SK-N-SH (cell line): ENCODE measurements at places on chromosomes 5 and 9. TPM values are rescaled to one million over a fixed set of nuclear protein-coding genes. Genes with fewer than 3 reads are reported as not detected.

OR1Q1 gene
- 0.10 and 0.29 TPM in 2 replicates for polyA plus RNA-seq

DNA sequence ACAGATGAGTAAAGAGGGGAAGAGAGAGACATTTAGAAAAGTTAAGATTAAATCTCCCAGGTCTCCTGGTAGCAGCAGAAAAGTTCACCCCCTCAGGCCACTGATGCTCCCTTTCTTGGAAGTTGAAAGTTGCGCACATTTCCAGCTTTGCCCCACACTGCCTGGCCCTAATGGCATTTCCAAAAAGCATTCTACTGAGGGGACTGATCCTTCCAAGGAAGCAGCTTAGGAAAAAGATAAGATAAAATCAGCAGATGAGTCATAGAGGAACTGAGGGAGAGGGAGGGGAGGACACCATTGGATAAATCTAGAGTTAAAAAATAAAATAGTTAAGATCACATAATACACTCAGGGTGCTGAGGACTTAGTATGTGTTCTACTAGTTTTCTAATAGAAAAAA is 67.6 kb upstream of the SLC12A2 start:
- H3K4me3 ChIP-seq = no peak overlapping the region
- no peak for DNase-seq
- H3K27ac ChIP-seq = no peak overlapping the region
- H3K27me3 ChIP-seq = no peaks in the 10 kb centered on the region

DNA sequence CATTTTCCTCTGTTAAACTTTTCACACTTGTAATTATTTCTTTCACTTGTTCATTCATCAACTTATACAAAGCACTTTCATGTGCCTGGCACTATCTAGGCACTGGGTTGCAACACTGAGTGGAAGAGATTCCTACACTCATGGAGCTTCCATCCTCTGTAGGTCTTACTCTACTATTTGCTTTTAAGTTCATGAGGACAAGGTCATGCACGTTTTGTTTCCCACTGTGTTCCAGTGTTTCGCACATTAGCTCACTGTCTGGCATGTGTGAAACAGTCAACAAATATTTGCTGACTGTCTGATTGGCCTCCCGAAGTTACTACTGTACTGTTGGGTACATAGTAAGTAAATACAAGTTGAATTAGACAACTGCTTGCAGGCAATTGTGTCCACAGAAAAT is 87.9 kb upstream of the IFNK start:
- H3K4me3 ChIP-seq = no peak overlapping the region
- DNase-seq = no peak
- no peaks in the 10 kb centered on the region for H3K36me3 ChIP-seq
- H3K27ac ChIP-seq = no peak overlapping the region
- H3K4me1 ChIP-seq = peaks cover 3% of the 10 kb centered on the region

F2RL1 gene
- polyA plus RNA-seq = 31.3 and 41.3 TPM in 2 replicates

- DNase-seq = no peak
- H3K4me3 ChIP-seq = no peak overlapping the region
- H3K27me3 ChIP-seq = no peaks in the 10 kb centered on the region
- peak overlapping the region; percentile 63 for H3K27ac ChIP-seq
- no peaks in the 10 kb centered on the region for H3K36me3 ChIP-seq
Measured at GRCh38 chr5:137264041-137264440, 235.1 kb downstream of the SPOCK1 start.

DNA sequence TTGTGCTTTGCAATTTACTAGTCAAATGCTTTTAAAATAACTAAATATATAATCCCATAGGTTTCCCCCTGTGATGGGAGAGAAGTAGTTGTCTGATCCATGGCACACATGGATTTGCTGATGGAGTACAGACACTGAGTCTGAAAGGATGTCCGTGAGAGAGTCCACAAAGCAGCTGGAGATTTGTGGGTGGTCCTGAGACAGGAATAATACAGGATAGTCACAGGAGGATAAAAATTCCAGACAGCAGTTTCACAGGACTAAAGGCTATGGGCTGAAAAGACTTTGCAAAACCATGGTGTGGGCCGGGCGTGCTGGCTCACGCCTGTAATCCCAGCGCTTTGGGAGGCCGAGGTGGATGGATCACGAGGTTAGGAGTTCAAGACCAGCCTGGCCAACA is 58.7 kb upstream of the ZFR start:
- H3K4me3 ChIP-seq = no peak overlapping the region
- DNase-seq = no peak
- no peaks in the 10 kb centered on the region for H3K27me3 ChIP-seq
- peaks cover 32% of the 10 kb centered on the region for H3K4me1 ChIP-seq
- H3K27ac ChIP-seq = no peak overlapping the region

CTSV gene
- 3.1 TPM in 2 replicates for polyA plus RNA-seq

DNA sequence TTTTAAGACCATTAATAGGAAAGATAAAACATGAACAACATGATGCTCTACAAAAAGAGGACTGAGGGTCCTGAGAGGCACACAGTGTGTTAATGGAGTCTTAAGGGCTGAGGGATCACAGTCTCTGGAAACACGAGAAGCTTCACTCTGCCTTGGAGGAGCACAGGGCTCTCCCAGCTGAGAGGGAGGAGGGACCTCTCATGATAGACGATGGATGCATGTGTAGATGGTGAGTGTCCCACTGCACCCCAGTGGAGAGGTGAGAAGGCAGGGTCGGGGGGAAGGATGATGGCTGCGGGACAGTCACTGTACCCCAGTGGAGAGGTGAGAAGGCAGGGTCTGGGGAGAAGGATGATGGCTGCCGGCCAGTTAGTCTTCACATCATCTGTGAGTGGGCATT is 613.4 kb downstream of the IRX1 start:
- no peaks in the 10 kb centered on the region for H3K4me1 ChIP-seq
- H3K27ac ChIP-seq = no peak overlapping the region
- no peak overlapping the region for H3K4me3 ChIP-seq
- H3K36me3 ChIP-seq = no peaks in the 10 kb centered on the region
- no peaks in the 10 kb centered on the region for H3K27me3 ChIP-seq
- no peak for DNase-seq

- H3K4me1 ChIP-seq = no peaks in the 10 kb centered on the region
- no peaks in the 10 kb centered on the region for H3K27me3 ChIP-seq
- DNase-seq = no peak
- no peak overlapping the region for H3K27ac ChIP-seq
Measured at GRCh38 chr5:136207631-136208030, 14.7 kb upstream of the SMIM32 start.

DNA sequence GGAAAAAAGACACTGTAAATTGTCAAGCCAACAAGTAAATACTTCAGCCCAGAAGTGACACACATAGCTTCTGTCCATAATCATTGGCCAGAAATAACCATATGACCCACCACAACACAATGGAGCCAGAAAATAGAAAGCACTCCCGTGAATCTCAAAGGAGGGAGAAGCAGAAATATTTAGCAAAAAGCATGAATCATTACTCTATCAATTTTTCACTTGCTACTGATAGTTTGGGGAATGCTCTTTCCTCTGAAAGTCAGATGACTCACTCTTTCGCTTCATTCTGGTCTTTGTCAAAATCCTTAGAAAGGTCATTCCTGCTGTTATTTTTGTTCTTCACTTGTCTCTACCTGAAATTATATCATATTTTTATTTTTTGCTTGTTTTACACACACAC is 312.6 kb downstream of the TMEM232 start:
- DNase-seq = no peak
- H3K36me3 ChIP-seq = no peaks in the 10 kb centered on the region
- H3K4me3 ChIP-seq = no peak overlapping the region
- peak overlapping the region; percentile 60; the same call in 1 of the 2 replicates for H3K27ac ChIP-seq
- no peaks in the 10 kb centered on the region for H3K27me3 ChIP-seq

DNA sequence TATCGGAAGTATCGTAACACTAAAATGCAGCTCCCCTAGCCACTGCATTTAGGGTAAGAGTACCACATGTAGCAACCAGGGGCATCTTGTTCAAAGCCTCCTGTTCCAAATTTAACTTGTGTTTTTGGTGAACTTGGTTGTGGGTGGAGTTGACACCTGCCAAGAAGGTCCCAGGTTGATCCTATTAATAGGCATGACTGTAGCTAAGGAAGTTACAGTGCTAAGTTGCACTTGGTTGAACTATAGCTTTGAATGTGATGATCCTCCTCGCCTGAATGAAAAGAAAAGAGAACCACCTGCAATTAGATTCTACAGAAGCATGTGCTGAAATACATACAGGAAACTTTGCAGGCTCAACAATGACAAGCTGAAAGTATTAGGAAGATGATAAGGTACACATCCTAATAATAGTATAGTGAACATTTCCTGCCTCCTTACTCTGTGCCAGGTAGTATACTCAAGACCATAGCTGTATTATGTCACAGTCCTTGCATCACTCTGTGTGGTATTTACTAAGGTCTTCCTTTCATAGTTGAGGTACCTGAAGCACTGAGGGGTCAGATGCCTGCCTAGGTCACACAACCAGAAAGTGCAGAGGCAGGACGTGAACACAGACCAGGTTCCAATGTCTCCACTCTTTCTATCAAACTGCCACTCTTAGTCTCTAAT is 64.5 kb upstream of the PIP5K1B start:
- no peaks in the 10 kb centered on the region for H3K4me1 ChIP-seq
- no peak overlapping the region for H3K4me3 ChIP-seq
- H3K36me3 ChIP-seq = no peaks in the 10 kb centered on the region

DNA sequence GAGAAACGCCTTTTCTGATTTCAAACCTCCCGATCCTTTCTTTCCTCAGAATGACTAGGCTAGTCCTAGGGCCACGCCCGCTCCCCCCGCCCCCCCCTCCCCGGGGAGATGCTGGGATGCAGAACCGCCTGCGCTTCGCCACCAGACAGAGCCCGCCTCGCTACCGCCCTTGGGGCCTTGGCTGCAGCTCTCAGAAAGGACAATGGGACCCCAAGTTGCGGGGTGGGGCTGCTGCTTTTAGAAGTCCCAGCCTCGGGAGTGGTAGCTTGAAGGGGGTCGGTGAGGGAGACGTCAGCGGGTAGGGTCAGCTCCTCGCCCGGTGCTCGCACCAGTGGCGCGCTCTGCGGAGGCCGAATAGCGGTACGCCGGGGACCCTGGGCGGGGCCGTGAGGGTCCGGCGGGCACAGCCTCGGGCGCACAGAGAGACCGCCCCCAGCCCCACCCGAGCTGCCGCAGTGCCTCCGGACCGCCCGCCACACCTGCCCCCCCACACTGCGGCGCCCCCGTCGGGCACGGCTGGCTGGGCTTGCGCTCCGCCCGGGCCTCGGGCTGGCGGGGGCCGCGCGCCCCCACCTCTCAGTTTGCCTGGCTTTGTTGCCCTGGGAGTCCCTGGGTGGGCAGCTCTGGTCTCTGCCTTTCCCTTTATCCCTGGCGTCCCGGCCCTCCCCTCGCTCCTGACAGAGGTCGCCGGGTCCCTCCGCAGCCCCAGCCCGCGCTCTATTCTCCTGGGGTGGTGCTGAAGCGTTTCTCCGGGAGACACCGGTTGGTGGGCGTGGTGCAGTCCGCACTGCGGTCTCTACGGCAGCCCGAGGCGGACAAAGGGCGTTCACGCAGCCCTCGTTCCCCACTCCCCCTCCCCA is 1.2 kb downstream of the MAP1B start:
- no peaks in the 10 kb centered on the region for H3K27me3 ChIP-seq
- peaks cover 35% of the 10 kb centered on the region for H3K36me3 ChIP-seq
- peak overlapping the region; percentile 97 for H3K4me3 ChIP-seq
- H3K27ac ChIP-seq = peak overlapping the region; percentile 97
- DNase-seq = peak; percentile 82
- peaks cover 16% of the 10 kb centered on the region for H3K4me1 ChIP-seq

DNA sequence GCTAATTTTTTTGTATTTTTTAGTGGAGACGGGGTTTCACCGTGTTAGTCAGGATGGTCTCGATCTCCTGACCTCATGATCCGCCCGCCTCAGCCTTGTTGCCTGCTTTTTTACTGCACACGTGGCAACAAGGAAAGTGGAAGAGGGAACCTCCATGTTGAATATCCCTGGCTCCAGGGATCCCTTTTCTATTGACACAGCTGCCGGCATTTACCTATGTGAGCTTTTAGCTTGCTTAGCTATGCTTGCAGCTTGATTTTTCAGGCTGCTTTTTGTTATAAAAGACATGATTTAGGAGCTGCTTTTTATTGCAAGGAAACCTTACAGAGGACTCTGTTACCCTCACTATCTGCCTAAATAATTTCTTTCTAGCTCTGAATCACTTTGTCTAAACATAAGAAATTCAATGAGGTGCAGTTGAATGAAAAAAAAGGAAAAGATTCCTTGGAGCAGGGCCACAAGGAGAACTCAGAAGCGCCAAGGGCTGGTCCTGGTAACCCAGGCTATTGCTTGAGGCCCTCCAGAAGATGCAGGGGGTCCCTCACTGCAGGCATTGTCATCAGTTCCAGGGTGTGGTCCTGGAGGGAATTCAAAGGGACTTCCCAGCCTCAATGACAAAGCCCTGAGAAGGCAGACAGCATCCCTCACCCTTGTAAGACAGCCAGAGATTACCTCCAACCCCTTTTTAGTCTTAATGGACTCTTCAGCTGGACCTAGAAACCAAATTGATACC is 89.9 kb downstream of the SYK start:
- H3K4me3 ChIP-seq = no peak overlapping the region
- H3K36me3 ChIP-seq = no peaks in the 10 kb centered on the region
- H3K4me1 ChIP-seq = no peaks in the 10 kb centered on the region
- H3K27me3 ChIP-seq = no peaks in the 10 kb centered on the region; the same call in 1 of the 2 replicates

- H3K4me1 ChIP-seq = no peaks in the 10 kb centered on the region
- H3K27ac ChIP-seq = no peak overlapping the region
- no peaks in the 10 kb centered on the region for H3K27me3 ChIP-seq
- peaks cover 53% of the 10 kb centered on the region for H3K36me3 ChIP-seq
Measured at GRCh38 chr9:114006931-114007691, 71.0 kb downstream of the AMBP start.

DNA sequence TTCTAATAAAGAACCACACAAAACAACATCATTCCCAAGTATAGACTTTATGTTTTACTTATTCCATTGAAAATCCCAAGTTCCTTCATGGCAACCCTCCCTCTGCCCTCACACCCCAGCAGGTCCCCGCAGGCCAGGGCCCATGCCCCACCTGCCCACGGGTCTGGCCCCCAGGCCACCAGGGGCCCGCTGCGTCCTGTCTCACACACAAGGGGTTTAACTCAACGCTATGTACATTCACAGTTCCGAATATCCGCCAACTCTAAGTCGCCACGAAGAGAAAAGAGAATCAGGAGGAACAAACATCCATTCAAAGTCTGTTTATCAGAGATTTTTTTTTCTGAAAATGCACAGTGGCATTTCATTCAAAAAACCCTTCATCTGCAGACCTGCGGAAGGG is 16.2 kb upstream of the SLC6A3 start:
- peaks cover 32% of the 10 kb centered on the region for H3K36me3 ChIP-seq
- no peak overlapping the region for H3K27ac ChIP-seq
- no peaks in the 10 kb centered on the region for H3K27me3 ChIP-seq
- peak; percentile 24 for DNase-seq
- H3K4me1 ChIP-seq = peaks cover 7% of the 10 kb centered on the region; the same call in 1 of the 2 replicates

DNA sequence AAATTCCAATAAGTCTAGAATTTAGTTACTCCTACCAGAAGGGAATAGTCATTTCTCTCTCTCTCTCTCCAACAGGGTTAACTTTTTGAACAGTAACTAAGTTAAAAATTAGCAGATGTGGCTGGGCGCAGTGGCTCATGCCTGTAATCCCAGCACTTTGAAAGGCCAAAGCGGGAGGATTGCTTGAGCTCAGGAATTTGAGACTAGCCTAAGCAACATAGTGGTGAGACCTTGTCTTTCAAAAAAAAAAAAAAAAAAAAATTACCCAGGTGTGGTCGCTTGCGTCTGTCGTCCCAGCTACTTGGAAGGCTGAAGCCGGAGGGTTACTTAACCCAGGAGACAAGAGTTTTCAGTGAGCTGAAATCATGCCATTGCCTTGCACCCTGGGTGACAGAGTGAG is 639.7 kb downstream of the PTPRD start:
- H3K36me3 ChIP-seq = no peaks in the 10 kb centered on the region
- H3K27ac ChIP-seq = no peak overlapping the region
- H3K27me3 ChIP-seq = no peaks in the 10 kb centered on the region
- no peaks in the 10 kb centered on the region for H3K4me1 ChIP-seq
- DNase-seq = no peak

HMCN2 gene
- polyA plus RNA-seq = 0.15 and 0.28 TPM in 2 replicates

- no peak overlapping the region for H3K4me3 ChIP-seq
- DNase-seq = no peak
- no peaks in the 10 kb centered on the region for H3K27me3 ChIP-seq
- H3K27ac ChIP-seq = no peak overlapping the region
- peaks cover 27% of the 10 kb centered on the region for H3K4me1 ChIP-seq
Measured at GRCh38 chr9:38360839-38361472, 31.5 kb upstream of the ALDH1B1 start.
